ENCODE measurements at places on chromosomes 12 and 14.
A peak's percentile ranks its signal among the peaks of the same experiment; 100 is the strongest.

DNA sequence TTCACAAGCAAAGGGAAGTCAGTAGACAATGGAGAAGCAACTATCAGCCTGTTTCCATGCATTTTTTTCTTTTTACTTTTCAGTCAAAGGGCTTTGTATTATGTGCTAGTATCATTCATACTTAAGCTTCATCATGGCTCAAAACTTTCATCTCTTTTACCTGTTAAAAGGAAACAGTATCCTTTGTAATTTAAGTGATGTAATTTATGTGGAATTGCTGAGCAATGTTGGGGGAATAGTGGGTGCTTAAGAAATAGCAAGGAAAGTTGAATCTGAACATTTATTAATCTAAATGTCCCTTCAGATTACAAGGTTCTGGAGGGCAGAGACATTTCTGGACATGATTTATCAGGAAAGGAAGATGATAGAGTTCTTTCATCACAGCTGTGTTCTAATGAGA, 915.3 kb downstream of the VRK1 start:
- no peak for DNase-seq

DNA sequence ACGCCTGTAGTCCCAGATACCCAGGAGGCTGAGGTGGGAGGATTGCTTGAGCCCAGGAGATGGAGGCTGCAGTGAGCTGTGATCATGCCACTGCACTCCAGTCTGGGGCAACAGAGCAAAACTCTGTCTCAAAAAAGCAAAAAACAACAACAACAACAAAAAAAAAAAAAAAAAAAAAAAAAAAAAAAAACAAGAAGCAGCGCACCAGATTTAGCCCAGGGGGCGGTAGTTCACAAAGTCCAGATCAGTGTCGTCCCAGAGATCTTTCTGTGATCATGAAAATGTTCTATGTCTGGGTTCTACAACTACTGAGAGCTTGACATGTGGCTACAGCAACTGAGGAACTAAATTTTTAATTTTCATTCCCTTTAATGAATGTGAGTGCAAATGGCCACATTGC, 27.4 kb downstream of the OAS2 start:
- DNase-seq, result peak; percentile 4

GRCh38 chr12:52634266-52635056, 16.1 kb upstream of the KRT73 start:
- DNase-seq, result no peak

GRCh38 chr14:51002406-51002999, 58.2 kb upstream of the PYGL start:
- no peak for DNase-seq

GRCh38 chr12:108603743-108604142, 5.9 kb upstream of the TMEM119 start:
- DNase-seq, result no peak

Data from suprapubic skin (tissue), 4 donors.